ENCODE measurements at places on chromosomes 3 and 15.

- no peak for DNase-seq
These were observed 44.8 kb downstream of the ABTB1 start for GRCh38 chr3:127717357-127718244.

DNA sequence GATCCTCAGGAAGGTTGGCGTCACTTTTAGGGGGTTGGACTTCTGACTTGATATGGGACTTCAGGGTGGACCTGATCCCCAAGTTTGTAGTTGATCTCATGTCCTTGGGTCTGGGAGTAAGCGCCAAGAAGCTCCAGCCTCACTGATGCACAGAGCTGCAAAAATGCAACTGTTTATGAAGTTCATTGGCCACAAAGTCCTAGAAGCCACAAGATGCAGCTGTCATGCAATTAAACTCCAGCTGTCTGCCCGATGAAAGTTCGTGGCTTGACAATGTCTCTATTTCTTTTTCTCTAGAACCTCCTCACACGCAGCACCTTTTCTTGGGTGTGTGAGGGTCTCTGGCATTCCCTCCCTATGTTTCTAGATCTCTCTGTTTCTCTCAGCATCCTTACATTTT lies 9.2 kb upstream of the ACAN start:
- no peak for DNase-seq

DNA sequence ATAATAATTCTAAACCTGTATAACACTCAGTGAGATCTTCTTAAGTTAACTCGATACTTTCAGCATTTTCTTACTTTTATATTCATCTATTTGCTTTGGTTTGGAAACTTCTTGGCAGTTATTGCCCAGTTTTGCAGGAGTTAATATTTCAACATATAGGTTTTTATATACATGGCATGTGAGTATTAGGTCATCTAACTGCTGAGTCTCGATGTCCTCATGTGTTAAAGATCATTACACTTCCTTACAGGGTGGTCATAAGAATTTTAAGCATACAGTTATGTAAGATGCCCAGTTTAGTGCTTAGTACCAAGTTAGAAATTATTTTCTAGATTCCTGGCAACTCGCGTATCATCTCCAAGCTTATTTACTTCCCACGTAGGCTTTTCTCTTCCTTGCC lies 62.9 kb downstream of the TMEM39A start:
- no peak for DNase-seq

- peak; percentile 23 for DNase-seq
These were observed 7.3 kb downstream of the ILDR1 start for GRCh38 chr3:122014741-122015140.

GRCh38 chr3:152395764-152396163 lies 127.0 kb downstream of the MBNL1 start:
- no peak for DNase-seq
